ENCODE measurements at places on chromosomes 11 and 22.

GRCh38 chr11:74449369-74449931 is 17.9 kb downstream of the KCNE3 start:
- DNase-seq, result no peak

- no peak for DNase-seq
Measured at GRCh38 chr22:22167791-22168189, 76.8 kb upstream of the VPREB1 start.

GRCh38 chr11:14248580-14248981 is 110.4 kb downstream of the RRAS2 start:
- DNase-seq, result no peak

DNA sequence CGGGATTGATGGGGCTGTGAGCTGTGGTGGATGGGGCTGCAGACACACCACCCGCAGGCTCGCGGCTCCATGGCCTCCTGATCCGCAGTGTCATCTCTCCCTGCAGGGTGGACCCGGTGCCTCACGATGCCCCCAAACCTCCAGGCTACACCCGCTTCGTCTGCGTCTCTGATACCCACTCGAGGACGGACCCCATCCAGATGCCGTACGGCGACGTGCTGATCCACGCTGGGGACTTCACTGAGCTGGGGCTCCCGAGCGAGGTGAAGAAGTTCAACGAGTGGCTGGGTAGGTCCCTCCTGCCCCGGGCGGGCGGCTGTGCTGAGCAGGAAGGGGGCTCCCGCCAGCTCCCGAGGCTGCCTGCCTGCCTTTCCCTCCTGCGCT is 23.1 kb downstream of the MPPED1 start:
- DNase-seq, result no peak

- DNase-seq, result peak; percentile 61
Measured at GRCh38 chr11:61091373-61092279, 10.7 kb upstream of the CD5 start.

- no peak for DNase-seq
Measured at GRCh38 chr22:32534252-32535235, 59.9 kb downstream of the FBXO7 start.

GRCh38 chr22:46158283-46158682 is 8.0 kb downstream of the PPARA start:
- no peak for DNase-seq

GRCh38 chr11:20036626-20037335 is 123.5 kb downstream of the DBX1 start:
- no peak for DNase-seq

DNA sequence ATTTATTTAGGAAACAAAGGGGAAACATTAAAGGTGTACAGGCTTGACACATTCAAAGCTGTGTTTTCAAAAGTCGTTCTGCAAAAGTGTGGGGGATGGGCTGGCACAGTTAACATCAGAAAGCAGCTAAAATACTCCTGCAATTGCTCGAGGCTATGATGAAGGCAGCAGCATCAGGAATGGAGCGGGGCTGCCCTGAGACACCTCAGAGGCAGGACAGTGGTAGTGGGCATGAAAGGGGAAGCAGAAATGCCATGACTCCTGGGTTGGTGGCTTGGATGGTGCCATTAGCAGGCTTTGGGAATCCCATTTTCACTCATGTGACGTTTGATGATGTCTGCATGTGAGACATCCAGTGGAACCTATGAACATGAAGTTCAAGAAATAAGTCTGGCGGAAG is 646 bp downstream of the NCAPD3 start:
- no peak for DNase-seq

Data from activated CD4-positive, alpha-beta T cell treated with anti-CD3 and anti-CD28 coated beads for 24 hours (primary cell).